Aorta (tissue), 5 donors: ENCODE measurements at places on chromosomes 3 and 15. TPM values are rescaled to one million over a fixed set of nuclear protein-coding genes. Genes with fewer than 3 reads are reported as not detected.
A peak's percentile ranks its signal among the peaks of the same experiment; 100 is the strongest.

GRCh38 chr3:114941626-114942309 lies 205.3 kb downstream of the ZBTB20 start:
- H3K36me3 ChIP-seq: no peaks in the 10 kb centered on the region
- no peaks in the 10 kb centered on the region for H3K27me3 ChIP-seq
- no peak overlapping the region for H3K27ac ChIP-seq
- H3K4me3 ChIP-seq: no peak overlapping the region
- no peak for DNase-seq

DNA sequence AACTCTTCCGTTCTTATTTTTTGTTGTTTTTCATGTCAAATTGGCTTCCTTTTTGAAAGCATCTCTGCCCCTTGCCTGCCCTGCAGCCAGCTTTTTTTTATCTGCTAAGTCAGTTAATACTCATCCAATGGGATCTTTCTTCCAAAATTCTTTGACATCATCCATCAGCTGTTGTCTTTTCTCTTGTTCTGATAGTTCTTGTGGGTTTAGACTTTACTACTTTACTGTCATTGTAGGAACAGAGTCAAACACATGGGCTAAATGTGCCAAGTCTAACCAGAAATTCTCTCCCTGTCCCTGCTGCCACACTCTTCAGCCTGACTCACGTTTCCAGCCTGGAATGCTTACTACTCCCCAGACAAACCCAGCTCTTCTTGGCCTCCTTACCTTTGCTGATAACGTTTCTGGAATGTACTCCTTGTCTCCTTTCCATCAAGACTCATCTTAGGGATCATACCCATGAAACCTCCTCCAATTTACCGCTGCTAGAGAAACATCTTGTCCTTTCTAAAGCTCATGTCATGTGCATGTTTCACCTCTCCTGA lies 10.7 kb upstream of the VPS8 start:
- DNase-seq: no peak
- no peaks in the 10 kb centered on the region for H3K4me1 ChIP-seq
- H3K4me3 ChIP-seq: no peak overlapping the region

DNA sequence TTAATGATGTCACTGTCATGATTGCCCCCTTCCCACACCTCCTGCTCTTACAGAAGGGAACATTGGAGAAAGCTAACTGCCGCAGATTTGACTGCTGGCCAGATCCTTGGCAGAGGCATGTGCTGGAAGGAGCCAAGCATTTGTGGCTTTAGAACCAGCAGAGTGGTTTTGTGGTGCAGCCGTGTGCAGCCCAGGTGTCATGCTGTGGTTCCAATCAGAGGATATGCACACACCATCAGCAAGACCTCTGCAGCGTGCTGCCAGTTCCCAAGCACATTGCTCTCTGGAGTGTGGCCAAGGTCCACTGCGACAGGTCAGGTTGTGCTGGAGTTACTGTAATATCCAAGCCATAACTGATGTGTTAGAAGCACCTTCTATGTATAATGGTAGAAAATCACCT lies 61.6 kb downstream of the OTOL1 start:
- H3K4me3 ChIP-seq: no peak overlapping the region
- H3K36me3 ChIP-seq: no peaks in the 10 kb centered on the region
- no peaks in the 10 kb centered on the region for H3K27me3 ChIP-seq
- DNase-seq: no peak
- H3K27ac ChIP-seq: no peak overlapping the region

DNA sequence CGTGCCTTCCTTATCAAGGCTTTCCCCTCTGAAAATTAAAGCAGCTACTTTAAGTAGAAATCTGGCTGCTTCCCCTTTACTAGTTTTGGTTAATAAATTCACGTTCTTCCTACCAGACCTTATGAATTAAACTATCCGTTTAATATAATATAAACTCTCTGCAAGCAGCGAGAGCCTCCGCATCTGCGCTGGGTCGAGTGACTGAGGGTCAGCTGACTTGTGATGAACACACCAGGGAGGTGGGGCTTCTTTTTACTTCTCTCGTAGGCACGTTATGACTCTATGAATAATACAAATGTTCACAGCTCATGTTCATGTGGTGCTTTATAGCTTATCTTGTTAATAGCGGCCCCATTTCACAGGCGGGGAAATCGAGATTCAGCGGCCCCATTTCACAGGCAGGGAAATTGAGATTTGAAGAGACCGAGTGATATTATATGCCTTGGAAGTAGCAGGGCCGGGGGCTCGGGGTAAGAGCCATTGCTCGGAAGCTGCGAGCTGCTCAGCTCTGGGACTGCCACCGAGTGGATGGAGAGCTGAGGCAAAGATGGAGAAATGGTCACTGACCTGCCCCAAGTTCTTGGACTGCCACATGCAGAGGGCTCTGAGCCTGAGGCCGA lies 8.3 kb downstream of the MUC4 start:
- H3K36me3 ChIP-seq: no peaks in the 10 kb centered on the region
- no peaks in the 10 kb centered on the region for H3K4me1 ChIP-seq
- no peaks in the 10 kb centered on the region for H3K27me3 ChIP-seq
- no peak overlapping the region for H3K4me3 ChIP-seq

The GHRL gene
- polyA plus RNA-seq: 0.36 TPM

- H3K27ac ChIP-seq: no peak overlapping the region
- no peaks in the 10 kb centered on the region for H3K4me1 ChIP-seq
- no peak for DNase-seq
- H3K4me3 ChIP-seq: no peak overlapping the region
These were observed 31.1 kb downstream of the MINAR1 start for GRCh38 chr15:79463043-79463780.

The RTP4 gene
- 2.7 TPM for polyA plus RNA-seq

DNA sequence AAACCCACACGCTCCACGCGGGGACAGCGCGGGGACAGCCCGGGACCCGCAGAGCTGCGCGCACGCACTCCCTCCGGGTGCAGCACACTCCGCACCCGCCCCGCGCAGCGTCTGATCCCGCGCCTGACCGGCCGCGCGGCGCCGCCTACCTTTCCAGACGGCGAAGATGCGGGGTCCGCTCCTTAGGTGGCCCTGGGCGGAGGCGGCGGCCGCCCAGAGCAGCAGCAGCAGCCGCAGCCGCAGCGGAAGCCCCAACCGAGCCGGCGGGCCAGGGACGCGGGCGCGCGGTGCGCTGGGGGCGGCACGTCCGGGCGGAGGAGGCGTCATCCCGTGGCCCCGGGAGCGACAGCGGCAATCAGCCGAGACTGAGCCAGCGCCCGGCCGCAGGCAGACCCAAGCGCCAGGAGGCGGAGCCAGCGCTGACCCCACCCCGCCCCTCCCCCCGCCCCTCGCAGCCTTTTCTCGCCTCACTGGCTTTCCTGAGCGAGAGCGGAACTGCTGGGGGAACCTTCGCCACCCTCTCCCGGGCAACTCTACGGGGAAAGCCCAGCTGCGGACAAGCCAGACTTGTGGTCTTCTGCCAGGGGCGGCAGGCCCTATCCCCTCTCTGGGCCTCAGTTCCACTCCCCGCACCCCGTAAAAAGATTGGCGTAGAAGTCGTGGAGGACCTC lies at the start of gene SEMA7A:
TSS of gene SEMA7A (minus strand) at position 367 of the 671 bp plus-strand sequence. CDS start at position 327, 40 bp downstream.
- peak; percentile 93 for DNase-seq
- no peak within 1 kb of the TSS for H3K27ac ChIP-seq
- no peaks in the 10 kb centered on the region for H3K27me3 ChIP-seq
- peak within 1 kb of the TSS; percentile 52 for H3K4me3 ChIP-seq

- H3K27ac ChIP-seq: no peak overlapping the region
- no peak for DNase-seq
- H3K4me3 ChIP-seq: no peak overlapping the region
- H3K36me3 ChIP-seq: no peaks in the 10 kb centered on the region
These were observed 237.1 kb upstream of the CFAP20DC start for GRCh38 chr3:59286791-59287531.

GRCh38 chr15:62561059-62561519 lies 396.0 kb upstream of the C2CD4B start:
- DNase-seq: no peak
- no peaks in the 10 kb centered on the region for H3K27me3 ChIP-seq
- no peaks in the 10 kb centered on the region for H3K36me3 ChIP-seq

GRCh38 chr3:152849996-152850578 lies 15.2 kb downstream of the P2RY1 start:
- DNase-seq: no peak
- H3K27ac ChIP-seq: no peak overlapping the region
- no peaks in the 10 kb centered on the region for H3K27me3 ChIP-seq
- H3K4me1 ChIP-seq: no peaks in the 10 kb centered on the region
- H3K36me3 ChIP-seq: no peaks in the 10 kb centered on the region

The PRSS50 gene
- polyA plus RNA-seq: 0.31 TPM

The MON1A gene
- polyA plus RNA-seq: 8.9 TPM

GRCh38 chr3:111919370-111920065 lies 59.3 kb upstream of the ABHD10 start:
- H3K4me1 ChIP-seq: peaks cover 2% of the 10 kb centered on the region
- no peak overlapping the region for H3K27ac ChIP-seq
- H3K4me3 ChIP-seq: no peak overlapping the region

DNA sequence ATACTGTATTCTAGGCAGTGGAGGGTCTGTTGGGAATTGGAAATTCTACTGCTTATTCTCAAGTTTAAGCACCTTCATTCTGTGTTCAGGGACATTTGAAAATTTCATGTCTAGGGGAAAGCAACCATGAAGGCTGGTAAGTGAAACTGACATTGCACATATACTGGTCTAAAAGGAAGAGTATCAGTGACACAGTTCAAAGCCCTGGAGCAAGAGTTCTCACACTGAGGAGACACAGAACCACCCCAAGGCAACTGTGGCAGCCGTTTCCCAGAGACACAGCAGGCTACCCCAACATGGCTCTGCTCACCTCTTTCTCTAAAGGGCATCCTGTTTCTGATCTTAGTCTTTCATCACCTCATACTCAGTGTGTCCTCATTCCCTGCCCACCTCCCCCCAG lies 67.5 kb downstream of the KCNMB2 start:
- H3K27me3 ChIP-seq: no peaks in the 10 kb centered on the region
- H3K4me1 ChIP-seq: no peaks in the 10 kb centered on the region
- no peak overlapping the region for H3K4me3 ChIP-seq
- H3K27ac ChIP-seq: no peak overlapping the region
- DNase-seq: no peak

GRCh38 chr3:59115364-59116232 lies 65.8 kb upstream of the CFAP20DC start:
- no peaks in the 10 kb centered on the region for H3K4me1 ChIP-seq
- H3K4me3 ChIP-seq: no peak overlapping the region
- no peaks in the 10 kb centered on the region for H3K27me3 ChIP-seq
- H3K36me3 ChIP-seq: no peaks in the 10 kb centered on the region

DNA sequence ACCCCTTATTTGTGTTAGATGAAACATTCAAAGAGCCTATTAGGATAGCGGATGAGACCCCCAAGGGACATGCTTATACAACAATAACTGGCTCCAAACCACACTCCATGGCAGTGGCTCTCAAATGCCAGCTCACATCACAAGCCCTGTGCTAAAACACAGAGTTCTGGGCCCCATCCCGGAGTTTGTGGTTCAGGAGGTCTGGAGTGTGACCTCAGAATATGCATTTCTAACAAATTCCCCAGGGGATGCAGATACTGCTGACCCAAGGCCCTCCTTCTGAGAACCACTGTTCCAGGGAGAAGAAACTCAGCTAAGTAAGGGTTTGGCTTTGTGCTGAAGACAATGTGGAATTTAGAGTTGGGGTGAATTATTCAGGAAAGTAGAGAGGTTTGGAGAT lies 3.6 kb downstream of the CCRL2 start:
- H3K36me3 ChIP-seq: no peaks in the 10 kb centered on the region
- H3K27me3 ChIP-seq: no peaks in the 10 kb centered on the region
- no peak overlapping the region for H3K4me3 ChIP-seq
- no peak overlapping the region for H3K27ac ChIP-seq
- no peaks in the 10 kb centered on the region for H3K4me1 ChIP-seq

The GOLGA8T gene
- polyA plus RNA-seq: not detected

GRCh38 chr3:183500981-183501704 lies 54.4 kb downstream of the KLHL6 start:
- no peak for DNase-seq
- H3K27me3 ChIP-seq: no peaks in the 10 kb centered on the region
- H3K36me3 ChIP-seq: no peaks in the 10 kb centered on the region

GRCh38 chr15:55649058-55649423 lies 60.9 kb upstream of the PYGO1 start:
- no peaks in the 10 kb centered on the region for H3K27me3 ChIP-seq
- H3K4me3 ChIP-seq: no peak overlapping the region
- H3K27ac ChIP-seq: no peak overlapping the region
- H3K36me3 ChIP-seq: no peaks in the 10 kb centered on the region

DNA sequence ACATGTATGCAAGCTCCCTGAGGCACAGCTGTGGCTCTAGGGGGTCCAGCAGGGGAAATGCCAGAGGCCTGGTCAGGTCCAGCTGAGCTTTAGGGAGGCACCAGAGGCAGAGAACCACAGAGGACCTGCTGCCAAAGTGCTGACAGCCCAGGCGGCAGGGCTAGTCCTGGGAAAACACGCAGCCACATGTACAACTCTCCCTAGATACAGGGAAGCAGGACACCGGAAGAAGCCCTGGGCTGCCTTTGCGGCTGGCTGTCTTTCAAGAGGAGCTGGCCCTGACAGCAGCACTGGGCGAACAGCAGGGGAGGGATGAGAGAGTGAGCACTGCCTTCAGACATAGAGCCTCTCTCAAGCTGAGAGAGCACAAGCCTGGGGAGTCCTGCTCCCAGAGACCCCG lies 40.7 kb downstream of the RFT1 start:
- DNase-seq: peak; percentile 59
- H3K4me3 ChIP-seq: no peak overlapping the region
- no peaks in the 10 kb centered on the region for H3K27me3 ChIP-seq
- H3K36me3 ChIP-seq: peaks cover 7% of the 10 kb centered on the region

DNA sequence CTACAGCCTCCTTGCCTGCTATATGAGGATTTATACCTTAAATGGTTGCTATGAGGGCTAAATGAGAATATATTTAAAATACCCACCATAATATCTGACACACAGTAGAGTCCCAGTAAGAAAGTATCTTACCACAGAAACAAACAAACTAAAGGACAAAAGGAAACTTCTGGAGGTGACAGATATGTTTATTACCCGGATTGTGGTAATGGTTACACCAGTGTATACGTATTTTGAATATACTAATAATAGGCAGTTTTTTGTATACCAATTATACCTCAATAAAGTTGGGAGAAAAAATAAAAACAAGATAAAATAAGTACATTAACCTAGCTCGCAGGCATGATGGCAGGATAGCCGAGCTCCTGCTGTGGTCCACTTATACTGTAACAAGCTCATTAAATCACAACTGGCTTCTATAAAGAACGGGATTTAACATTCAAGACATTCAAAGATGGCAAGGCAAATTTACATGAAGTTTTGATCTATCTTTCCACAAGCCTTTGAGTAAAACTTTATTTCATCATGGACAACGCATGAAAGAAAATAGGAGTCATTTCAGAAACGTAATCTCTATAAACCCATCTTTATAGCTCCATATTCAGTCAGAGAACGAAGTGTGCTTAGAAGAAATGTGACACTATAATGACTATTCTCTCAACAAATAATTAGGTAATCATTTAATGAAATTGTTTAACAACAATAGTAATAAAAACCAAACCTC lies 1.5 kb downstream of the RPN1 start:
- no peak for DNase-seq
- peak overlapping the region; percentile 68 for H3K4me3 ChIP-seq
- no peaks in the 10 kb centered on the region for H3K36me3 ChIP-seq
- no peaks in the 10 kb centered on the region for H3K27me3 ChIP-seq
- H3K4me1 ChIP-seq: peaks cover 2% of the 10 kb centered on the region

The FETUB gene
- not detected for polyA plus RNA-seq

- H3K4me3 ChIP-seq: no peak overlapping the region
- no peaks in the 10 kb centered on the region for H3K4me1 ChIP-seq
- no peaks in the 10 kb centered on the region for H3K36me3 ChIP-seq
- no peaks in the 10 kb centered on the region for H3K27me3 ChIP-seq
- no peak overlapping the region for H3K27ac ChIP-seq
These were observed 8.1 kb downstream of the CIB1 start for GRCh38 chr15:90225504-90226234.

The MESP2 gene
- polyA plus RNA-seq: not detected

The ROPN1 gene
- polyA plus RNA-seq: not detected
